KG1 (cell line): ENCODE measurements at places on chromosomes 12 and 14.

DNA sequence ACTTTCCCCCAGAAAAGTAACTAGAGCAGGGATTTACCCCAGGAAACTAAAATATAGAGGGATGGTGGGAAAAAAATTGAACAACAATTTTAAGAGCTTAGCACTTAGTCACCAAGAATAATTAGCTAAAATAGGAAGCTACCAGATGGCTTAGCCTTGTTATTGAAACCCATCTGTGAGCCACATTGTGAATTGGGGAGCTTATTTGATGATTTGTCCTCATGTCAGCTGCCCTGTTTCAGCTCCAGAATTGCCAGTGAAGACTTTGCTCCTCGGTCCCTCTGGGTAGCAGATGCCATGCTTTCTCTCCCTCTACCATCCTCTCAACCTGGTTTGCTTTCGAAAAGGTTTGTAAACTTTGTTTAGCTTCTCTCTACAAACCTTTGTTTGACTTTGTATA is 67.7 kb upstream of the PTHLH start:
- DNase-seq = no peak

DNA sequence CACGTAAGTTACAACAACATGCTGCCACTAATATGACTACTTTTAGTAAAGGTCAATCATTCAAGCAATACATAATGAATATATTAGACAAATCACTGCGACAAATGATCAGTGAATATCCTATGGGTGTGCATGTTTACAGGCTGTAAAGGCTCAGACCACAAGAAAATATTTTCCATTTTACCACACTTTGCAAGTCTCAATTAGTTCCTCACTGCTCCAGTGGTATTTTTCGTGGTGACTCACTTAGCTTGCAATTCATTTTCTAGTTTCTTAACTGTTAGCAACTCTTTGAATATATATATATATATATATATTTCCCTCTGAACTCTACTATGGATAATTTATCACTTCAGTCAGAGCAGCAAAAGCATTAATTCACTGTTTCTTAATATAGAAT is 96.9 kb downstream of the EML5 start:
- DNase-seq = no peak

GRCh38 chr12:132711080-132711843 is 620 bp downstream of the PGAM5 start:
- no peak for DNase-seq

GRCh38 chr12:9132008-9132535 is 16.4 kb upstream of the A2M start:
- DNase-seq = no peak

DNA sequence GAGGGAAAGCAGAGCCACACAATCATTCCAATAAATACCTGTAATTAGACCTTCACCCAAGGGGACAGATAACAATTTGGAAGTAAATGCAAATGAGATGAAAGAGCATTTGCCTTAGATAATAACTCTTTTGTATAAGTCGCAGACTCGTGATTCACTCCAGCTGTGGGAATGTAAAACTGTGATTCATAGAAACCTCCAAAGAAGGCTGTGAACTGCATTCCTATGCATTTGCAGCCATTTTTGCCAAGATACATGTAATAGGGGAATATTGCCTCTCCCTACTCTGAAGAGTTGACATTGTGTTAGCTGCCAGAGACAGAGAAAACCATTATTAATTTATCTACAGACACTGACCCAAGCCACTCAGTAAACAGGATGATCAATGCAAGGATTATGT is 181.9 kb upstream of the ARHGAP5 start:
- DNase-seq = no peak
